ENCODE measurements at places on chromosomes 3 and 15.

DNA sequence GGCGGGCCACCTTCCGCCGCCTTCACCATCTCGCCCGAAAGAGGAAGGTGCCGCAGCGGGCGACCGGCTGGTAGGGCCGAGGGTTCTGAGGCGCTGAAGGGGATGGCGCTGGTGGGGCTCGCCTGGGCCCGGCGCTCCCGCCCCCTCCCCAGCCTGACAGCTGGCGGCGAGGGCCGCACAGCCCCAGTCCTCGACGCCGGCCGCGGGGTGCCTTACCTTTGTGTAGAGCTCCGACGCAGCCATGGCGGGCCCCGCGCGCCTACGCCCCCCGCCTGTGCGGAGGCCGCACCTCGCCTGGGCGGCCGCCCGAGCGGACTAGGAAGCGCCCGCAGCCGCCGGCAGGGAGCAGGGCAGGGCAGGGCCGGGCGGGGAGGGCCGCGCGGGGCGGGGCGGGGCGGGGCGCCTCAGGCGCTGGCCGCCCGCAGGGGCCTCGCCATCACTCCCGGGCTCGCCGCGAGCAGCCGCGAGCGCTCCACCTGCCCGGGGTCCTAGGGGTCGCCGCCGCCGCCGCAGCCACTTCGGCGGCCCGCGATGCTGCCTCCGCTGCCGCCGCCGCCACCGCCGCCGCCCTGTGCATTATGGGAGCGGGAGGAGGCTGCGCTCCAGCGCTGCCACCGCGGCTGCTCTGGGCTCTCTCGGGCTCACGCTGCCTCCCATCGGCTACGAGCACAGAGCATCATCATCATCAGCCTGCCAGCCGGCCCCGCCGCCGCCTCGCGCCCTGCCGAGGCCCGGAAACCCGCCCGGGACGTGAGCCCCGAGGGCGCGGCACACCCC, at the start of gene MYO5A:
Gene MYO5A (minus strand): TSS at position 317 of the 777 bp plus-strand sequence. CDS start 74 bp downstream, at position 243.
- no peak for DNase-seq

GRCh38 chr3:116285781-116286421, 159.4 kb downstream of the LSAMP start:
- no peak for DNase-seq

- no peak for DNase-seq
These were observed 20.6 kb upstream of the SENP7 start for GRCh38 chr3:101533603-101533968.

GRCh38 chr3:156594219-156594683, 39.3 kb upstream of the SSR3 start:
- no peak for DNase-seq

- no peak for DNase-seq
These were observed 11.7 kb downstream of the ITGA11 start for GRCh38 chr15:68420186-68420684.

DNA sequence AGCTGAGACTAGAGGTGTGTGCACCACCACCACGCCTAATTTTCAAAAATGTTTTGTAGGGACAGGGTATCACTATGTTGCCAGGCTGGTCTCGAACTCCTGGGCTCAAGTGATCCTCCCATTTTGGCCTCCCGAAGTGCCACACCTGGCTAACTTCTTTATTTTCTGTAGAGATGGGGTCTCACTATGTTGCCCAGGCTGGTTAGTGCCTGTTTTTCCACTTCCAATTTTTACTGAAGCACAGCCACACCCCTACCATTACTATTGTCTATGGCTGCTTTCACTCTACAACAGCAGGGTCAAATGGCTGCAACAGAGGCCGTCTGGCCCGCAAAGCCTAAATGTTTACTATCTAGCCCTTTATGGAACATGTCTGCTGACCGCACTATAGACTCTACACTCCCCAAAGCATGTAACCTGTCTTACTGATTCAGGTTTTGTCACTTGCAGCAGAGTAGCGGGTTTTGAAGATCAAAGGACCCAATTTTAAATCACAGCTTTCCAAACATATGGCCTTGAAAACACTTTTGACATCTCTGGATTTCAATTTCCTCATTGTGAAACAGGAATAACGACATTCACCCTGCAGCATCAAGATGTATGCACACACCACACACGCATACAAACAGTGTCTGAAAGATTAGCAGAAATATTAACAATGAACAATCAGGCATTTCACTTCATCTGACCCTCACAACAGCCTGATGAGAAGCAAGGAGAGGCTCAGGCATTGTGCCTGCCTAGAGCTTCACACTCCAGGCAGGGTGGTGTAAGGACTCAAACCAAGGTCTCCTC, 46.1 kb downstream of the SCAP start:
- DNase-seq: no peak

GRCh38 chr15:60651734-60652141, 172.8 kb upstream of the ICE2 start:
- DNase-seq: no peak

DNA sequence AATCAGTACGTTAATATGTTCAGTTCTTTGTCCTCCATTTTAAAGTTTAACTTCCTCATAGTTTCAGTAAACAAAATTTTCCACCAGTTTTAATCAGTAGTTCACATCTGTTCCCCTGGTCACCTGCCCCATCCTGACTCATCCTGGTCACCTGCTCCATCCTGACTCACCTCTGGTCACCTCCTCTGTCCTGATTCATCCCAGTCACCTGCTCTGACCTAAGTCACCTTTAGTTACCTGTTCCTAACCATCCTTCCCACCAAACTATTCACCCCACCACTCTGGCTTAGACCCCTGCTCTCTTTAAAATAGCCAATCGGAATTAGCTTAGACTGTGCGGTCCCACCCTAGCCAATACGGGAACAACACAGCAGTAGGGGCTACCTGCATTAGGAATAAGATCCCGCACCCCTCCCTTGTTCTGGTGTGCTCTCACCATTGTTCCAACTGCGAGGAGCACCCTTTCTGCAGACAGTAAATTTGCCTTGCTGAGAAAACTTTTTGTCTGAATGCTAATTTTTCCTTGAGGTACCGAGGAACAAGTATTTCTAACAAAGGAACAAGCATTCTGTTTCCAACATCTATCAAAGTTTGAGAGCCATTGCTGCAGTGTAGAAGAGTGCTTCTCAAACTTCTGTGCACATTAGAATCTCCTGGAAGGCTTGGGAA, 169.3 kb downstream of the ADAMTS17 start:
- no peak for DNase-seq
